ENCODE measurements at places on chromosomes 3 and 15. TPM values are rescaled to one million over a fixed set of nuclear protein-coding genes. Genes with fewer than 3 reads are reported as not detected.

DNA sequence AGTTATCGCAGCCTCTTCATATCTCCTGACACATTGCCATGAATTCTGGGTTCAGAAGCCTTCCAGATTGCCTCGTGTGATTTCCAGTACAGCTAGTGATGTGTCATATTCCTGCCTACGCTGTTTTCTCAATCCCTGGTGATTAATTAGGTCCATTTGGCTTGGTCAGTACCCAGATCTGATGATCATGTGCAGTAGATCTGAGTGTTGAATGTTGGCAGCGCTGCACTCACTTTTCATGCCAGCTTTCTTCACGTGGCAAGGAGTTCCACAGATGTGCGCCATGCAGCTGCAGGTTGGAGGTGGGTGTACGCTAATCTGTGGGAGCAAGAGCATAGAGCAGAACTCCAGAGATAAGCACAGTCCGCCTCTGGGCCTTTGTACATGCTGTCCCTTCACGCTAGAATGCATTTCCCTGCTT lies 86.9 kb upstream of the COL6A5 start:
- no peak for DNase-seq

DNA sequence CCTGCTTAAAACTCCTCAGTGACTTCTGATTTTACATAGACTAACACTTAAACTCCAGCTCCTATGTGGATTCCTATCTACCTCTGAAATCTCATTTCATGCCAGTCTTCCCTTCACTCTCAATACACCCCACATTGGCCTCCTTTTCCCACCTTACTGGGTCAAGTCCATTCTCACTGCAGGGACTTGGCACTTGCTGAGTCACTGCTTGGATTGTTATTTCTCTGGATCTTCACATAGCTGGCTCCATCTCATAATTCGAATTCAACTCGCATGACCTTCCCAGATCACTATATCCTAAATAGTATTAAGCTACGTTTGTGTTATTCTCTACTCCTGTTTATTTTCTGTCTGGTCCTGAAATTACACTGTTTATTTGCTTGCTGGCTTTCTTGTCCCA lies 59.6 kb upstream of the FRMD4B start:
- no peak for DNase-seq

- DNase-seq = peak; percentile 59
These were observed 33.4 kb downstream of the GRIP2 start for GRCh38 chr3:14506626-14507304.

DNA sequence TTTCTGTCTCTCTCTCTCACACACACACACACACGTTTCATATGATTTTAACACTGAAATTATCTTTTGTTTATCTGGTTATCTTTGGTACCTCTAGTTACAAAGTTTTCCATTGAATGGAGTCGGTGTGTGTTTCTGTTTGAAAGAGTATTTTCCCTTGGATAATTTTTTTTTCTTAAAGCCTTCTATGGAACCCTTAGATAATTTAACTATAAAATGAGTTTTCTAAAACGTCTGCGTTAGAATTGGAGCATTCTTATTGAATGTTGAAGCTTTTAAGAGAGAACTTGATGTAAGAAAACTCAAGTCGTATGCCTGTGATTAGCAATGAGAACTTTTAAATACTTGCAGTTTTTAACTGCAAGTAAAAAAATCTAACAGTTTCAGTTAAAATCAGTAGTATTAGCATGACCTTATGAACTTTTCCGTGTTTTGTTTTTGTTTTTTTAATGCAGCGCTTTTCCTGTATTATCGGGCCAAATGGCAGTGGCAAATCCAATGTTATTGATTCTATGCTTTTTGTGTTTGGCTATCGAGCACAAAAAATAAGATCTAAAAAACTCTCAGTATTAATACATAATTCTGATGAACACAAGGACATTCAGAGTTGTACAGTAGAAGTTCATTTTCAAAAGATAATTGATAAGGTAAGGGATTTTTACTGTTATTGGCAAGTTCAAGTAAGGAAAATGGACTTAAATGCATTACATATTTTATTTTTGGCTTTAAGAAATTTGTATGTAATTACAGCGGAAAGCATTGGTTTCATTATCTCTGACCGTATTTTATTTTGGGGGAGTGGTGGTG lies 3.0 kb downstream of the SMC4 start:
- DNase-seq = no peak

DNA sequence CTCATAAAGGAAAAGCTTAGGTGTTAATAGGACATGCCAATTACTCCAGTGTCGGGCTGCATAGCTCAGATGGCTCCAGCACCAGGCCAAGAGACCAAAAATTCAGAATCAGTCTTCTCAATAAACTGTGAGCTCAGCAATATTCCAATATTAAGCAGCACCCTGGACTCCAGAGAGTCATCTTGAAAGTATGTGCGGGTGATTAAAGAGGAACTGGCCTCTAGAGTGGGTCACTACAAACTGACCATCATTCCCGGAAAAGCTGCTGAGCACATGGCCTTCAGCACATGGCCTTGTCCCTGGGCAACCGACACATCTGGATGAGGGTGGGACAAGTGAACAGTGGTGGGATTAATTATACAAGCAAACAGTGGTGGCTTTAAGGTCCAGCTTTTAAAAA lies 59.0 kb downstream of the MAGI1 start:
- no peak for DNase-seq

- DNase-seq = no peak
These were observed 10.0 kb downstream of the TMEM62 start for GRCh38 chr15:43143203-43143941.

GRCh38 chr3:147773116-147773630 lies 364.0 kb downstream of the ZIC1 start:
- no peak for DNase-seq

- no peak for DNase-seq
These were observed 38.8 kb upstream of the PCSK6 start for GRCh38 chr15:101528108-101528916.

- peak; percentile 80 for DNase-seq
These were observed 118.1 kb downstream of the LRRK1 start for GRCh38 chr15:101037090-101037830.

GRCh38 chr15:48493763-48494225 lies 151.7 kb downstream of the FBN1 start:
- DNase-seq = no peak

- no peak for DNase-seq
These were observed 65.8 kb downstream of the SCN11A start for GRCh38 chr3:38985981-38986380.

- DNase-seq = no peak
These were observed 44.7 kb downstream of the GTPBP8 start for GRCh38 chr3:113035387-113035982.

- DNase-seq = no peak
These were observed 23.1 kb downstream of the CCDC12 start for GRCh38 chr3:46953234-46954010.

DNA sequence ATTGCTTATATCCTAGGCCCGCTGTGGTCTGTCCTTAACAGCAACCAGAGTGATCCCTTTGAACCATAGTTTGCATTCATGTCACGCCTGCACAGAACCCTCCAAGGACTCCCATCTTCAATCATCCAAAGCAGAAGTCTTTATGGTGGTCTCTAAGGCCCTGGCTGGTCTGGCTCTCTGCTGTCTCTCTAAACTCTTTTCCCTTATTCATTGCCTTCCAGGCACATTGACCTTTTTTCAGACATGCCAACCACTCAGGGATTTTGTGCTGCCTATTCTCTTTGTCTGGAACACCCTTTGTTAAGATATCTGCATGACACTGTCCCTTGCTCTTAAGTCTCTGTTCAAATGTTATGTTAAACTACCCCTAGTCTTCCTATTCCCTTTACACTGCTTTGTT lies 21.9 kb upstream of the ZBTB47 start:
- no peak for DNase-seq

GRCh38 chr15:55289011-55289745 lies 435 bp downstream of the RAB27A start:
- DNase-seq = no peak

- DNase-seq = no peak
These were observed 284.2 kb upstream of the TPM1 start for GRCh38 chr15:62758126-62758951.

DNA sequence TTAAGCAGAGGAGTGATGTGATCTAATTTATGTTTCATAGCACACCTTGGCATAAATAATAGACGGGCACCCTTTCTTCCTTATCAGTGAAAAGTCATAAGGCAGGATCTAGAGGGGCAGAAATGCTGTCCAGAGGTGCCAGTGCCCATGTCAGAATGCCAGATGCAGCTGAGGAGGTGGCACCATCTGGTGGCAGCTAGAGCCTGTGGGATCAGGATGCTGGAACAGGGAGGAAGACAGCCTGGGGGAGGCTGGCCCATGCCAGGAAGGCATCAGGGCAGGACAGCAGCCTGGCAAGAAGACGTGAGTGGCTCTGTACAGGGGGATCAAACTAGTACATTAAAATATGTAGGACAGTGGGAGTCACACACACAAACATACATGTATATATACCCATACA lies 16.5 kb downstream of the MYH15 start:
- DNase-seq = no peak

- DNase-seq = no peak
These were observed 161.3 kb upstream of the ATP11B start for GRCh38 chr3:182632077-182632393.

The ANKRD34C gene
- total RNA-seq = not detected

The CYP8B1 gene
- total RNA-seq = not detected

The ARGFX gene
- total RNA-seq = not detected

The KBTBD13 gene
- total RNA-seq = not detected

The IQCF5 gene
- not detected for total RNA-seq

The STRIT1 gene
- not detected for total RNA-seq

The OIP5 gene
- total RNA-seq = not detected

The DET1 gene
- total RNA-seq = 6.0 TPM

The ERC2 gene
- 1.1 TPM for total RNA-seq

The GOLGA8G gene
- not detected for total RNA-seq

The OSBPL10 gene
- 18.9 TPM for total RNA-seq
